IMR-90 (cell line): ENCODE measurements at places on chromosomes 16 and 17. TPM values are rescaled to one million over a fixed set of nuclear protein-coding genes. Genes with fewer than 3 reads are reported as not detected.

The OR2C1 gene
- polyA plus RNA-seq: 0.05 TPM in 1 of 2 replicates, not detected in the other

The DUXB gene
- polyA plus RNA-seq: not detected in 2 replicates

- peaks cover 30% of the 10 kb centered on the region for H3K4me1 ChIP-seq
- no peak for DNase-seq
- H3K27me3 ChIP-seq: no peaks in the 10 kb centered on the region
- no peak overlapping the region for H3K4me3 ChIP-seq
- no peaks in the 10 kb centered on the region; the same call in 1 of the 2 replicates for H3K36me3 ChIP-seq
Measured at GRCh38 chr16:75111961-75112733, 4.4 kb downstream of the LDHD start.

- no peak overlapping the region for H3K4me3 ChIP-seq
- peaks cover 13% of the 10 kb centered on the region for H3K27me3 ChIP-seq
- H3K36me3 ChIP-seq: no peaks in the 10 kb centered on the region
- H3K4me1 ChIP-seq: no peaks in the 10 kb centered on the region
Measured at GRCh38 chr16:21233045-21233520, 416 bp upstream of the ANKS4B start.

DNA sequence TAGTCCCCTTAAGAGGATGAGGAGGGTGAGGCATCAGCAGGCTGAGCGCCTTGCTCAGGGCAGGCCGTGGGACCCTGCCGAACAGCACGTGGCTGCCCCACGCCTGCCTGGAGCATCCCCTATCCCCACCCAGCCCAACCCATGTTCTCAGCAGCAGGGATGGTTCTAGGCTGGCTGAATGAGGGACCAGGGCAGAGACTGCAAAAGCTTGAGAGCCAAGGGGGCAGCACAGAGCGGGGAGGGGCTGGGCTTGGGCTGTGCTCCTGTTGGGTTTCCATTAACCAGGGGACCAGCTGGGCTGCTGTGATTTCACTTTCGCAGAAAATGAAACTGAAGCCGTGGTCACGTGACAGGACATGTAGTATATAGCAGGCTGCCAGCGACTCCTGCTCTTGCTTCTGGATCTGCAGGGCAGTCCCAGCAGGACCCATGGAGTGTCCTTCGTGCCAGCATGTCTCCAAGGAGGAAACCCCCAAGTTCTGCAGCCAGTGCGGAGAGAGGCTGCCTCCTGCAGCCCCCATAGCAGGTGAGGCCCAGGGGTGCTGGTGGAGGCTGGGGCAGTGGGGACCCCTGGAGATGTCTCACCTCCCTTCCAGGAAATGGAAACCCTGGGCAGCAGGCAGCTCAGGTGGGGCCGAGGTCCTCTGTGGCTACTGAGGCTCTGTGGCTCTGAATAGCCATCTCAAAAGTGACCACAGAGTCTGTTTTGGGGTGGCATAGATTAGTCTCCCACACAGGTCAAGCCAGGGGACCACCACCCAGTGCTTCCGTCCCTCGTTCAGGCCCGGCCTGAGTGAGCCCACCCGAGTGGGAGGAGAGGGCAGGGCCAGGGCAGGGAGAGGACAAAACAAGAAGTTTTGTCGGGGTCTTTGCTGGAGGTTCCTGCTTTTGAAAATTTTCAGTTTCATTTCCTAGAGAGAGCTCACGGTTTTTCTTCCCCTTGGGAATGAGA lies 2.9 kb downstream of the RNF213 start:
- no peaks in the 10 kb centered on the region for H3K27me3 ChIP-seq
- peak overlapping the region; percentile 66 for H3K27ac ChIP-seq

DNA sequence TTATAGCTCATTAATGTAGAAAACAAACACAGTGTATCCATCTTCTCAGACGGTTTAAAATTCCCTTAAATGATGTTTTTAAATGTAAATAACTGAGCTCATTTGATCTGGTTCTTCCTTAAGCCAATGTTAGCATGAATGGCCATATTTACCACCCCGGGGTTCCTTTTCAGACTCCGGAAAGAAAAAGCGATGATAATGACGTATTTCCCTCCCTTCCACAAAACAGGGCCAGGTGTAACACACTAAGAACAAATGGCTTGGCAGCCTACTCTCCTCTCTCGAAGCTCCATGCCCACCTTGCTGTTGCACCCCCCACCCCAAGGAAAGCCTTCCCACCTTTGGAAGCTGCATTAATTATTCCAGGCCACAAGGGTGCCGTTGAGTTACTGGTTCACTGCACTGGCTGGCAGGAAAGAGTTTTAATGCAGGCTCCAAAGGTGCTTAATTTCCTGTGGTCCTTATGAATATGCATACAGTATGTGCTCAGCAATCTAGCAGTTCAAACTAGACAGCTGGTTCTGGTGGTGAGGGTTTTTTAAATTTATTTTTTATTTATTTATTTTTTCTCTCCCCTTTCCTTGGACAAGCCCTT lies 378.9 kb downstream of the WWOX start:
- no peak for DNase-seq
- H3K27ac ChIP-seq: no peak overlapping the region
- no peak overlapping the region for H3K4me3 ChIP-seq
- no peaks in the 10 kb centered on the region for H3K36me3 ChIP-seq
- H3K27me3 ChIP-seq: no peaks in the 10 kb centered on the region
- no peaks in the 10 kb centered on the region for H3K4me1 ChIP-seq

GRCh38 chr16:15552507-15552906 lies 90.4 kb downstream of the MARF1 start:
- no peaks in the 10 kb centered on the region for H3K4me1 ChIP-seq
- no peak for DNase-seq
- no peak overlapping the region for H3K4me3 ChIP-seq

DNA sequence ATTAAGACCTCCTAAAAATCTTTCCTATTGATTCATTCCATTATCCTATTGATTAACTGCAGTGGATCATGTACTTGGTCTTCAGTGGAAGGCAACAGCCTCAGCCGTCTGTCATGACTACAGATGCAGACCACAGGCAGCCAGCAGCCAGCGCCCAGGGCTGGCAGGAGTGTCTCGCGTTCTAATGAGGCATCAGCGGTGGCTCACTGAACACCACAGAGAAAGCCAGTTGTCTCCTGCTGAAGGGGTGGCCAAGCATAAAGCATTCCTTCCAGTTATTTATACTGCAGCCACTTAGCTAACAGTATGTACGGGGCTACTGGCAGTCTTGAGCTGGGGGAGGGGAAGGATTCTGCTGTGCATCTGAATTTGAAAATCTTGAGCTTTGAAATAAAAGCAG lies 214.3 kb downstream of the IRX3 start:
- H3K4me3 ChIP-seq: no peak overlapping the region
- H3K27me3 ChIP-seq: no peaks in the 10 kb centered on the region
- no peaks in the 10 kb centered on the region for H3K36me3 ChIP-seq
- H3K27ac ChIP-seq: no peak overlapping the region

- H3K27ac ChIP-seq: 0 out of 2 replicates have a peak overlapping the region, but pooled peaks have one; percentile 8
- H3K4me3 ChIP-seq: no peak overlapping the region
- no peaks in the 10 kb centered on the region for H3K27me3 ChIP-seq
- H3K36me3 ChIP-seq: peaks cover 3% of the 10 kb centered on the region; the same call in 1 of the 2 replicates
Measured at GRCh38 chr16:69563605-69564580, 1.9 kb upstream of the NFAT5 start.

DNA sequence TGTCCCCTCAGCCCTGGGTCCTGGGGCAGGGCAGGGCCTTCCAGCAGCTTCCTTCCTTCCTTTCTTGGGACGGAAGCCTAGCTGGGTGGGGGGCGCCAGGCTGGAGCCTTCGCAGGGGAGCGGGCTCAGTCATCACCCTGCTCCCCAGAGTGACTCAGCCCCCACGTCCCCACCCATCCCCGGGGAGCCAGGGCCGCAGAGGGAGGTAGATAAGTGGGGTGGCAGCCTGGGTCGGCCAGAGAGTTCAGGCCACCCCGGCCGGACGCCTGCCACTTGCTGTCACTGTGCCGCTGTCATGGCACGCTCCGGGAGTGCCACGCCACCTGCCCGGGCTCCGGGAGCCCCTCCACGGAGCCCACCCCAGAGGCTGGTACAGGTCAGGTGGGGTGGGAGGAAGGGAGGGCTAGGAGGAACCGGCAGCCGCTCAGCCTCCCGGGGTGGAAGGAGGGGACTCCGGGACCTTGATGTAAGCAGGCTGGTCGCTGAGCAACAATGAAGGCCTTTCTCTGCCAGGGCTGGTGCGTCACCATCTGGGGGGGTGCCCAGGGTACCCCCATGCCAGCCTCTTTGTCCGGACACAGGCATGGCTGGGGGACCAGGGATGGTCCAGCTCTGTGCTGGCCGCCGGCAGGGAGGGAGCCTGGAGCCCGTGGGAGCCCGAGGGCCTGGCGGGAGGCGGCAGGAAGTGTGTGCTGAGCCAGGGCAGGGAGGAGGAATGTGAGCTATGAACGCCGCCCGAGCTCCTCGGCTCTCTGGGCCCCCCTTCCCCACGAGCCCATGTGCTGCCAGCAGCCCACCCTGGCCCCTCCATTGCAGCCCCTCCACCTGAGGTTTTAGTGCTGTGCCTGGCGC lies 6.6 kb downstream of the NHERF2 start:
- peak overlapping the region; percentile 32; the same call in 1 of the 2 replicates for H3K4me3 ChIP-seq
- H3K36me3 ChIP-seq: peaks cover 40% of the 10 kb centered on the region
- H3K27ac ChIP-seq: peak overlapping the region; percentile 98
- peaks cover 53% of the 10 kb centered on the region for H3K4me1 ChIP-seq
- H3K27me3 ChIP-seq: no peaks in the 10 kb centered on the region
